Mesothelial cell of epicardium (in vitro differentiated cells): ENCODE measurements at places on chromosomes 6 and 20.
A peak's percentile ranks its signal among the peaks of the same experiment; 100 is the strongest.

DNA sequence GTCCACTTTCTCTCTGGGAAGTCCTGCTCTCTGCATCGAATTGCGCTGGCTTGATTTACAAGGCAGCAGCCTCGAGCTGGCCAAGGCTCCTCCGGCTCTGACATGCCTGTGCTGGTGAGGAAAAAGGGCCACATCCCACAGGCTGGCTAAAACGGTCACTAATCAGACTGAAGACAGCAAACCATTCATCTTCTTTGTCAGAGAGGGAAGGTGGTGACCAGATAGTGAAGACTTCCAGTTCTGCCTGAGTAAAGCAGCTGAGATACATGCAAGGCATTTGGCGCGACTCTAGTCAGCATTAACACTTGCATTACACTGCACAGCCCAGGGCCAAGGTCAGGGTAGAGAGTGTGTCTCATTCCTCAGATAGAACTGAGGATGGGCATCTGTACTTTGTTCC is 203.2 kb upstream of the MAP3K7 start:
- DNase-seq = peak; percentile 21

DNA sequence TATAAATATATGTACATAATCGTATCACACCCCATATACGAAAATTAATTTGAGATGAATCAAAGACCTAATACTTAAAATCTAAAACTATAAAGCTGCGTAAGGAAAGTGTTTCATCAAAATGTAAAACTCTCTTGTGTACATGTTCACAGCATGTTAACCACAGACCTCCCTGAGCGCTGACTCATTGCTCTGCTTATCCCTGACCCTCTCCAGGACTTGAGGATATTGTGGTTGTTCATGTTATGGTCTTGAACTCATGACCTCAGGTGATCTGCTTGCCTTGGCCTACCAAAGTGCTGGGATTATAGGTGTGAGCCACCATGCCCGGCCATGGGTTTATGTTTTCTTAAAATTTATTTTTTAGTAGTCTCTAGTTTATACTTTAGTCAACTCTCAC is 14.2 kb downstream of the FAM83B start:
- DNase-seq = no peak

DNA sequence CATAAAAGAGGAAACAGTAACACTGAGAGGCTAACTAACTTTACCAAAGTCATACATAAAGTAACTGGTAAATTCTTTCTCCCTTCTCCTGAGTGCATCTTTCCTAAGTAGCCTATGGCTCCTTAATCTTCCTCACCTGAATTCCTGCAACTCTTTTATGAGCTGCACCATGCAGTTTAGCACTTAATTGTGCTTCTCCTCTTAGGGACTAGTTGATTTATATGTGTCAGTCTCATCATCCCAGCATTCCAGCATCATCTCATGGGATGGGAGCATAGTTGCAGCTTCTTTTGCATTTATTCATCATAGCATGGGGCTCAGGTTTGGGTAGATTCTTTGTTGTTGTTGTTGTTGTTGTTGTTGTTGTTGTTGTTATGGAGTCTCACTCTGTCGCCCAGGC is 3.5 kb upstream of the TSPYL1 start:
- no peak for DNase-seq

- DNase-seq = no peak
Observed at GRCh38 chr6:89775150-89775549, 44.4 kb downstream of the MDN1 start.

DNA sequence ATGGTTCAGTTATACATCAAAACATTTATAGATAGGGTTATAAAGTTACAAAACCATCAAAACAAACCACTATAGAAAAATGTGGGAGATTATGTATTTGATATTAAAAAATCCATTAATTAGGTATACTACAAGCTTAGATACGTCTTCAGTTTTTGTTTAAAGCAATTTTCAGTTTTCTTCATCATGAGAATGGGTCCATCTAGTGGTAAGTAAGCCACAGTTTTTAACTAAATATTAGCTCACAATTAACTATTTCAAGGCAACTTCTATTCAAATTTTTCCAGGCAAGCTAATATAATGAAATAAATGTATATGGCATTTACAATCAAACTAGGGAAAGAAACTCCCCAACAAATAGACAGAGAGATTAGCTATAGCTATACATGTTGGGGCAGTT is 44.4 kb downstream of the RNGTT start:
- DNase-seq = no peak

GRCh38 chr6:83470587-83470986 is 39.7 kb upstream of the ME1 start:
- DNase-seq = no peak

GRCh38 chr6:20034408-20034769 is 177.9 kb downstream of the MBOAT1 start:
- DNase-seq = no peak

DNA sequence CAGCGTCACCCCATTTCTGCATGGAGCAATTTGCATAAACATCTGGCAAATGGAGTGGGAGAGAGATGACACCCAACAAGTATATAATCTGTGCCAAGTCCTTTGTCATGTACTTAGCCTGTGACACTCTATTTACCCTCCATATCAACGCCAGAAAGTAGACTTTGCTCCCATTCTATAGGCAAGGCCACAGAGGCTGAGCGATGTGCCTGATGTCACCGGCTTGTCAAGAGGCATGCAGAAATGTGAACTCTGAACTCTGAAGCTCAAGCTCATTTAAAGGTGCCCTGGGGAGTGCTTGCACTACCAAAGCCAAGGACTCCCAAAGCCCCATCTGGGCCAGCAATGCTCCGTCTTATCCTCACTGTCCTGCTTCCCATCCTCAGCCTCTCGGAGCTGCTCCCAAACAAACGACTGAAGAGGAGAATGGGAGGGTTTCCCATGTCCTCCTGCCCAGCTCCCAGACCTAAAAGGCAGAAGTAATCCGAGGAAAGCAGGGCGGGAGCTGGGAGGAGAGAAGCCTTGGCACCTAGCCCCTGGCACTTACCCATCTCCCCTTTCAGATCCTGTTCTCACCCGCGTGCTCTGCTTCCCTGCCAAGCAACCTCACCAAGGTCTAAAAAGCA is 9.2 kb downstream of the CPNE5 start:
- no peak for DNase-seq

DNA sequence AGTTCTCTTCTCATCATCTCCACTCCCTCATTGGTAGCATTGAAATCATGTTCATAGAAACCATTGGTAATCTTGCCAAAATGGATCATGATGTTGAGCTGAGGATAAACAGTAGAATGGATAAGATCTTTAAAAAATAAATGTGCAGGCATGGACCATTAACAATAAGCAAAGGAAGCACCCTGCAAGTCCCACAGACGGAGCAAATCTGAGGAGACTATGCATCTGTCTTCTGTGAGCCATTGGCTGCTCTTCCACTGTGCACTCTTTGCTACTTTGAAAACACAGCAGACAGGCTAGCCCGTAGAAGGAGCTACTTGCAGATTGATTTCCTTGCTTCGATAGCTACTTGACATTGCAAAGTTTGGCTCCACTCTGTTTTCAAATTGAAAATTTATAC is 535.0 kb downstream of the PKHD1 start:
- DNase-seq = no peak

DNA sequence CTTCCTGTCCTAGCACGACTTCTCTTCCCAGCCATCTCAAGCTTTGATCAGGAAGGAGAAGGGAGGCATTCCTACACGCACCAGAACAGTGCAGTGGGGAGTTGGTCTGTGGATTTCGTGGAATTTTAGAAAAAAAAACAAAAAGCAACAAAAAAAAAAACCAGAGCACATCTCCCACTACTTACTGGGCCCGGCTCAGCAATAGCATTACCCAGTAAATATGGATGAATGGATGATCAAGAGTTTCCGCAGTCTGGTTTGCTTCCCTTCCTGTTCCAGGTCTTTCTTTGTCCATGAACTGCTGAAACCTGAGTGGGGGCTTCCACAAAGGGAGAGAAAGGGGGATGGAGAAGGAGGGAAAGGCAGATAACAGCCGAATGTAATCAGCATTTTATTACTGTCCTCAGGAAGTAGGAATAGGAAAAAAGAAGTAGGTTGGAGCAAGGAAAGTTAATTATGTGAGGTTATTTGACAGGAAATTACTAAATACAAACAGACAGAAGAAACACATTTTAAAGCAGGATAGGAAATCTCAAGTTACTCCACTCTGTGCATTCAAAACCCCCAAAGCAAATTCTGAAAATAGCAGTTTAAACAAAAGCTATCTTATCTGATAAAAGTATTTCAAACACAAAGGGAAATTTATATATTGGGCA is 349.0 kb downstream of the PRL start:
- no peak for DNase-seq

DNA sequence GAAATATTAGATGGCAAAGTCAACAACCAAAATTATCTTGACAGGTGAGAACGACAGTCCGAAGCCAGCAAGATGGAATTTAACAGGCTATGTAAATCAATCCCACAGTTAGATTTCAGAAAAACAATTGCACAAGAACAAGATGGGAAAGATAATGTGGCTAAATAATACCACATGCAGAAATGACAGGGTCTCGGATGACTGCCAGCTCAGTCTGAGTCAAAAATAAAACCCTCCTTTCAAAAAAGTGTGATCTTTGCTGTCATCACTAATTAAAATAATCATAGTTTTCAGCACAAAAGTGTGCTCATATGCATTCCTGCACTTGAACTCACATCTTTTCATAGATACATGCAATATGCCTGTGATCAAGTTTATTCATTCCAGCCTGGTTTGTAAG is 25.9 kb downstream of the FOXQ1 start:
- DNase-seq = no peak
